Stimulated activated CD8-positive, alpha-beta memory T cell treated with anti-CD3 and anti-CD28 coated beads, Interleukin-4, amount 100 ng/mL, for 1 hour (primary cell): ENCODE measurements at places on chromosomes 5 and 9.

DNA sequence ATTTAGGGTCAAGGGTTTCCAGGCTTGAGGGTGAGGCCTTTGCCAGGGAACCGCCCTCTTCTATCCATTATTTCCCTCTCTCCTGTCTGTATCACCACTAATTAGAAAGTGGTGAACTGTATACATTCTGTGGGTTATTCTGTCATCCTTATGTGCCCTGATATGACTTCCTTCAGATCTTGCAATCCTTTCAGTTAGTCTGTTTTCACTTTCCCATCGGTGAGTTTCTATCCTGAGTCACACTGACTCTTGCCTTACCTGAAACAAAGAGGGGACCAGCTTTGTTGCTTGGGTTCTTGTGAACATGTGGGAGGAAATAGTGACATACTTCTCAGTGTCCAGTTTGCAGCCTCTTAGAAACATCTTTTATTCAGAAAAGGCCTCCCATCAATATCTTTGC is 205.4 kb upstream of the GHR start:
- DNase-seq, result no peak

- no peak for DNase-seq
These were observed 103.4 kb downstream of the MED10 start for GRCh38 chr5:6274846-6275543.

DNA sequence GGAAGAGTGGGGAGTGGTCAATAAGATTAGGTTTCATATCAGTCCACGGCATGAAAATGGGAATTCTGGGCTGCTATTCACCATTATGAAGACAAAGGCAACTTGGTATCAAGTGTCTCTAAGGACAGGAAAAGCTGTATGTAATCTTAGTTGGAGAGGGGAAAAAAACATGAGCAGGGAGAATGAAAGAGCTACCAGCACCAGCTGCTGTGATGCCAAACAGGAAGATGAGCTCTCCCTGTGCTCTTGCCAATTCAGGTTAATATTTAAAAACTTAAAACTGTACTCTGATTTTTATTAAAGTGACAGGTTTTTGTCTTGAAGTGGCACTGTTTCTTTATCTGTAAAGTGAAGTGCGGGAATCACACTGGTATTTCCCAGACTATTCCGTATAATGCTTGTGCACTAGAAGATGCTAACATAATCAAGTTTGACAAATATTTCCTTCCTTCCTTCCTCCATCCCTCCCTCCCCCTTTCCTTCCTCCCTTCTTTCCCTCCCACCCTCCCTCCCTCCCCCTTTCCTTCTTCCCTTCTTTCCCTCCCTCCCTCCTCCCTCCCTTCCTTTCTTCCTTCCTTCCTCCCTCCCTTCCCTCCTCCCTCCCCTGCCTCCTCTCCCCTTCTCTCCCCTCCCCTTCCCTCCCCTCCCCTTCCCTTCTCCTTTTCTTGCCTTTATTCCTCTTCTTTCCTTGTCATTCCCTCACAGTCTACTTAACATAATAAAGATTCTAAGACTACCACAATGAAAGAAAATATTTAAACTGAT is 1383.0 kb upstream of the C9orf72 start:
- DNase-seq, result no peak

DNA sequence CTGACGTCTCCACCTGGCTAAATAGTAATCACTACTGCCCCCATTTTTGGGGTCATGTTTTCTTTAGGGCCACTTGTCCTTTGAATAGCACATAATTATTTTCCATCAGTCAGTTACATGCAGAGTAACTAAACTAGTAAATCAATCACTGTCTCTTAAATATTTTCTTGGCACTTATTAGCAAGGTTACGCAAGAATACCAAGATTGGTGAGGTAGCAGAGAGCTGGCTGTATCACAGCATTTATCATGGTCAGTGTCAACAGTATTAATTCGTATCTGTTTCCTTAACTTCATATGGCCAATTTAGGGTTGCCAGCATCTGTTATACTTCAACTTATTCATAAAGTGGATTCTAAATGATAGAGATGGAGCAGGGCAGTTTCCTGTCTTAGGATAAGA is 346.8 kb upstream of the FAM174A start:
- DNase-seq, result no peak

GRCh38 chr9:128160603-128160987 is 530 bp downstream of the BBLN start:
- DNase-seq, result no peak
